ENCODE measurements at places on chromosomes 5 and 9.

DNA sequence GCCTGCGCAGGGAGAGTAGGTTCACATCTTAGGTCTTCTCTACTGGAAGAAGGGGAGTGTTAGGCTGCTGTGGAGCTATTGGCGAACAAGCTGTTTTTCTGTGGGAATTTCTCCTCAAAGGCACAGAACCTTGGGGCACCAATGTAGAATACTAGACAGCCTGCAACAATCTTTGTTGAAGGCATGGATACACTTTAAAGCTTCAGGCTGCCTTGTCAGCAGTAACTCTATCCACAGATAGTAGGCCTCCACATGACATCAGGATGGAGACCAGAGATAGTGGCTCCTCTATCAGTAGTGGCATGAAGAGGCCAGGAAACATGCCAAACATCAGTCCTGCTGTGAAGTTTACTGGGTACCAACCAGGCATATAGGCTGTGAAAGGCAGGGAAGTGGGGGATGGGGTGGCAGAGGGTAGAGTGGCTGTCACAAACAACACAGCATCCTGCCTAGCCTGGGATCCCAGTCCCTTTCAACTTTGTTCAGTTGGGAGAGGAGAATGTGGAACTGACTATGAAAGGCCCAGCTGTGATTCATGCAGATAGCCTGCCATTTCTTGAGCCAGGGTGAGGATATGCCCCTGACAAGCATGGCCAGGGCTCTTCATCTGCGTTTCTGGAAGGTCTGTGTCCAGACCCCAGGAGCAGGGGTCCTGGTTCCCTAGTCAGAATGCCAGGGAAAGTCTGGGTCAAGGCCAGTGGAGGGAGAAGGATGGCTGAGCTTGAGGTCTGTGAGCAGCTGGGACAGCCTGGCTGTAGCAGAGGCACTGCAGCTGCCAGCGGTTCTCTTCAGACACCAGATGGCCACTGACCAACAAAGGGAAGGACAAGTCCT, 1.0 kb upstream of the HK3 start:
- DNase-seq = no peak

- DNase-seq = no peak
Measured at GRCh38 chr9:89564346-89564878, 40.4 kb upstream of the GADD45G start.

- no peak for DNase-seq
Measured at GRCh38 chr5:73028991-73029595, 73.3 kb downstream of the FCHO2 start.

- no peak for DNase-seq
Measured at GRCh38 chr5:9207817-9208418, 338.0 kb downstream of the SEMA5A start.

DNA sequence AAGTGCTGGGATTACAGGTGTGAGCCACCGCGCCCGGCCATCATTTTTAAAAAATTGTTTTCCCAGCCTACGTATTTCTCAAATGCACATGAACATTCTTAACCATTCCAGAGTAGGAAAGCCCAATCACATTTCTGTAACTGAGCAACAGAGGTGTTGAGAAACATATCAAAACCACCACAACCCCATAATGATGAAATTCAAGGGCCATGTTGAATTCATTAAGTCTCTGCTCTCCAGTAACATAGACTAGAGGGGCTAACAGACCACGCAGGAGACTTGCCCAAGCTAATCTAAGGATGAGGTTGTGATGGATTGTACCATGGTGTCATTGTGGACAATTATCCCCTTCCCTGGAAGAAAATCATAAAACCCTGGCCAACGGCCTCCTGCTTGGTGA, 52.9 kb downstream of the MYO10 start:
- no peak for DNase-seq

- DNase-seq = no peak
Measured at GRCh38 chr5:149406203-149406978, 27.3 kb upstream of the IL17B start.

- DNase-seq = no peak
Measured at GRCh38 chr9:124038790-124039633, 27.4 kb downstream of the LHX2 start.

Data from stimulated activated CD4-positive, alpha-beta T cell treated with anti-CD3 and anti-CD28 coated beads, Interleukin-2, amount 100 ng/mL, for 24 hours (primary cell).